ENCODE measurements at places on chromosomes 6 and 20. TPM values are rescaled to one million over a fixed set of nuclear protein-coding genes. Genes with fewer than 3 reads are reported as not detected.

The TENT5A gene
- total RNA-seq: 44.4 TPM

The SLC22A3 gene
- total RNA-seq: 1.0 TPM

The MATN4 gene
- total RNA-seq: not detected

The C6orf141 gene
- total RNA-seq: 0.41 TPM

The CHRNA4 gene
- 0.38 TPM for total RNA-seq

The CAPN11 gene
- total RNA-seq: 0.25 TPM

The FOXO3 gene
- 34.8 TPM for total RNA-seq

DNA sequence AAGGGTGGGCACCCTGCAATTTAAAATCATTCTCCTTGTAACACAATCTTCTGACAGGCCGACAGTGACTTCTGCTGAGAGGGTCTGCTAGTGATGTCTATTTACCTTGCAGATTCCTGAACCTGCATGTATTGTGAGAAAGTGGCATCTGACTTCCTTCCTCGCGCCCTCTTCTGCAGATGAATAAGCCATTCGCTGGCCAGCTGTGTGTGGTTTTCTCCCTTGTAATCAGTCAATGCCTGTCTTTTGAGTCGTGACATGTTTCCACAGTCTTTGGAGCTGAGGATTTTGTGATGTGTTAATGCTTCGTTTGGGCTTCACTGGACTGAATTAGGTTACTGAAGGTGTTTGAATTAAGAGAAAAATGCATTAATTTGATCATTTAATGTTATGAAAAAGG is 125.3 kb downstream of the GRM1 start:
- no peak for DNase-seq

DNA sequence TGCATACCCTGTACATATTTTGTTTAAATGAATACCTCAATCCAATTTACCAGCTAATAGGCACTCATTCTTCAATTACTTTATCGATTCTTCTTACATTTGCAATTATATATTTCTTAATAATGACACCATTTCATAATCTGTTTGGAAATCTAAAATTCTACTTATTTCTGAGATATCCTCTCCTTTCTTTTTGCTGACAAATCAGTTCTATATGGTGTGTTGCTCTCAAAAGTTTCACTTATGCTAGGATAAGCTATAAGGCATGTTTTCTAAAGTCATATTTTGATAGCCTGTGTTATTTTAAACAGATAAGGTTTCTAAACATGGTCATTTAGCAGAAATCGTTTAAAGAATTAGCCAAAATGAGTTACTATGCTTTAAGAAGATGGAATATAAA is 140.6 kb upstream of the GJE1 start:
- no peak for DNase-seq

DNA sequence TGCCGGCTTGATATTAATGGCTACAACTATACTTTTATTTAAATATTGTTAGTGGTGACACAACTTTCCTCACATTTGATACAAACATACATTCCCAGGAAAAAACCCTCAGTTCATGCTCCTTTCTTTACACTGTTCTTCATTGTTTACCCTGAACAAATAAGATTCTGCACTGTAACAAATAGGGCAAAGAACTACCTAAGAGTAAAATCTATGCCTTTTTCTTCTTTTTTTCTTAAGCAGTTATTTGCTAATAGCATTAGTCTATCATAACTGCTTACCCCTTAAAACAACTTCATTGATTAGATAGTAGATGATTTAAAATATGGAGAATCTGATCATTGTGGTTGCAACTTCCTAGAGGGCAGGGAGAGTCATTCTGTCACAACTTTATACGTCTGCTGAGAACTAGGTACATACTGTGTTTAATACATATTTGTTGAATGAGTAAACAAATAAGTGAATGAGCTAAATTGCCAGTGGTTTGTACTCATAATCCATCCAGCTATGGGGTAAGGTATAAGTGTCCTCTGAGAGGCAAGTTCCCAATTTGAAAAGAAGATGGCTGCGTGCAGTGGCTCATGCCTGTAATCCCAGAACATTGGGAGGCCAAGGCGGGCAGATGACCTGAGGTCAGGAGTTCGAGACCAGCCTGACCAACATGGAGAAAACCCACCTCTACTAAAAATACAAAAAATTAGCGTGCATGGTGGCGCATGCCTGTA is 161.0 kb downstream of the CDK19 start:
- DNase-seq: no peak

GRCh38 chr20:38774167-38774566 is 25.9 kb downstream of the ACTR5 start:
- DNase-seq: no peak

- DNase-seq: no peak
Observed at GRCh38 chr20:57695012-57695411, 14.8 kb downstream of the PMEPA1 start.

DNA sequence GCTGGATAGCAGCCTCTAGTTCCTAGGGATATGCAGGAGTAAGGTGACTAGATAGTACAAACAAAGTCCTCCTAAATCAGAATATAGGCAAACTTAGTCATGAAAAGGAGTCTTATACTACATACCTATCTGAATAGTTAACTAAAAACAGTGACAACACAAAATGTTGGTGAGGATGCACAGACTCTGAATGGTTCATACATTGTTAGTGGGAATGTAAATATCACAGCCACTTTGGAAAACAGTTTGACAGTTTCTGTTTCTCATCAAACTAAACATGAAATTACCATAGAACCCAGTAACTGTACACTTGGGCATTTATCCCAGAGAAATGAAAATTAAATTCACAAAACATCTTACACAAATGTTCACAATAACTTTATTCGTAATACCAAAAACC is 17.2 kb downstream of the NFS1 start:
- DNase-seq: no peak

DNA sequence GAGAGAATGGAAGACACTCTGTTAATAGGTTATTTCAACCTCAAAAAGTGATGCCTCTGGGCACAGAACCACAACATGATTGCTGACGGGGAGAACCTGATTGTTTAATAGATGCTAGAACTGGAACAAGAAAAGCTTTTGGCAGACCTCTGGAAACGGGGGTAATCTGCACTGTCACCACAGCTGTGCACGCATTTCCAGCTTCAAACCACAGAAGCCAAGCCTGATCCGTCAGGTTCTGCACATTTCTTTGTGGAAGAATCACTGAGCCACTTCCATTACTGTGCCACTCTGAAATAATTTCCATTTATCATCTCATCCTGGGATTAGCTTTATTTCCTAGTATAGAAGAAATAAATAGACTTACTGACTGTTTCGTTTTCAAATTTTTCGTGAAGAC is 309.3 kb downstream of the FARS2 start:
- no peak for DNase-seq

DNA sequence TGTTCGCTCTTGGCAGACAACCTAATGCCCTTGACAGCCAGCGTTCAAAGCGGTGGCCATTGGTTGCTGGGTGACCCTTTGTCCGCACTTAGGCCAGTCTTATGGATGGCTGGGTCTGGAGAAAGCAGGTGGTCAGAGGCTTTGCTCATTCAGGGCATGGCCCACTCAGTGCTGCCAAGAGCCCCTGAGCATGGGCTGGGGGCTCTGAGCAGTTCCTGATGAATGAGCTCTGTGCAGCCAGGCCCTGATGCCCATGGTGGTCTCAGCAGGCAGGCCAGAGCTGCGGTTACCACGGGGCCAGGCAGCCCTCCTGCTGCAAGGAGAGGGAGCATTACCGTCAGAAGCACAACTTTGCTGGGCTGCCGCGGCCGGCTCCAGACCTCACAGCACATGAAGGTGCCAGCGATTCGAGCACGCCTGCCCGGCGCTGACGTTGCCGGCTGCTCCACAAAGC is 36.3 kb downstream of the CDH4 start:
- DNase-seq: no peak

- no peak for DNase-seq
Observed at GRCh38 chr6:5128351-5128750, 43.2 kb downstream of the PPP1R3G start.

- no peak for DNase-seq
Observed at GRCh38 chr6:129671442-129672340, 38.3 kb downstream of the ARHGAP18 start.

DNA sequence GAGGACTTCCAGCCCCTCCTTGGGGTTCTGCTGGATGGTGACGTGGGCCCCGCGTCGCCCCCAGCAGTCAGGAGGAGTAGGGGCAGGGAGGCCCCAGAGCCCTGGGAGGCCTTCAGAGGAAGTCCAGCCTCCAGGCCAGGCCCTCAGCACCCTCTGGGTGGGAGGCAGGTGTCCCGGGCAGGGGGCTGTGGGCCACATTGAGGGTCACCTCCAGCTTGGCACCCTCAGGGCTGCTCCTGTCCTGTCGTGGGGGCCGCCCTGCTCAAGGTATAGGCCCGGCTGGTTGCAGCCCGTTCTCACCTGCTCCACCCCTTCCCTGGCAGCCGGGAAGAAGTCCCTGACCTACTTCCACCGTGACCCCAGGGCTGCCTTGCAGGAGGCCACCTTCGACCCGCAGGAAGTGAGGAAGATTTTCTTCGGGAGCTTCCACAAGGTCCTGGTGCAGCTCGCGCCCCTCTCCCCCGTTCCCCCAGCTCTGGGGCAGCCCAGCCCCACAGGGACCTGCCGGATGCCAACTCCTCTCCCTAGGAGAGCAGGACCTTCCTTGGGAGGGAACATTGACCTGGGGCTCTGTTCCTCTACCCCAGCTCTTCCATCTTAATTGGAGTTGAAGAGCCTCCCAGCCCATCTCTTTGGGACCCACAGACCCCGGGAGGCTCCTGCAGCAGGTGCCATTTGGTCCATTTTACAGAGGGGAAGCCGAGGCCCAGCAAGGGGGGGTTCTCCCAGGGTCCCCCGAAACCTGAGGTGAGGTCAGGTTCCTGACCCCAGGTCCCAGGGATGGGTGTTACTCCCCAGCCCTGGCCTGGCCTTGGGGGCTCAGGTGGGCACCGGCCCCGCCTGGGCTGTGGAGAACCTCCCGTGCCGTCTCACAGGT is 26.4 kb downstream of the COL20A1 start:
- DNase-seq: no peak

- no peak for DNase-seq
Observed at GRCh38 chr6:95083506-95083905, 493.8 kb upstream of the MANEA start.

GRCh38 chr6:40516429-40516828 is 70.7 kb downstream of the LRFN2 start:
- DNase-seq: no peak

GRCh38 chr6:157518397-157519250 is 137.6 kb downstream of the ZDHHC14 start:
- DNase-seq: no peak
